NCI-H446 treated with DMSO at 0.1 percent for 48 hours (cell line): ENCODE measurements at places on chromosomes 2 and 18.
A peak's percentile ranks its signal among the peaks of the same experiment; 100 is the strongest.

DNA sequence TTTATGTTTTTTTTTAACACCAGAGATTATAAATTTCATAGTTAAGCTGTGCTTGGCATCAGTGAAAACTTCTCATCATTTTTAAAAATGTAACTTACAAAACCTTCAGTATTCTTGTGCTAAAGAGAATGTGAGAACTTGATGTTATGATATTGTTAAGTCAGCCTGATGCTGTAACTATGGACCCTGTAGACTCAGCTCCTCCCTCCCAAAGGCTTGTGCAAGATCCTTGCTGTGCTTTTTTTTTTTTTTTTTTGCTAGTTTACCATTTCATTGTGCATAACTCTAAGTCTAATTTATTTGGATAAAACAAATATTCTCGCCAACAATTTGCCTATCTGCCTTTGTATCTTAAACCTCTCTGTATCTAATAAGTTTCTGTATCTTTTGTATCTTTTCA is 12.9 kb upstream of the TFPI start:
- DNase-seq: no peak

DNA sequence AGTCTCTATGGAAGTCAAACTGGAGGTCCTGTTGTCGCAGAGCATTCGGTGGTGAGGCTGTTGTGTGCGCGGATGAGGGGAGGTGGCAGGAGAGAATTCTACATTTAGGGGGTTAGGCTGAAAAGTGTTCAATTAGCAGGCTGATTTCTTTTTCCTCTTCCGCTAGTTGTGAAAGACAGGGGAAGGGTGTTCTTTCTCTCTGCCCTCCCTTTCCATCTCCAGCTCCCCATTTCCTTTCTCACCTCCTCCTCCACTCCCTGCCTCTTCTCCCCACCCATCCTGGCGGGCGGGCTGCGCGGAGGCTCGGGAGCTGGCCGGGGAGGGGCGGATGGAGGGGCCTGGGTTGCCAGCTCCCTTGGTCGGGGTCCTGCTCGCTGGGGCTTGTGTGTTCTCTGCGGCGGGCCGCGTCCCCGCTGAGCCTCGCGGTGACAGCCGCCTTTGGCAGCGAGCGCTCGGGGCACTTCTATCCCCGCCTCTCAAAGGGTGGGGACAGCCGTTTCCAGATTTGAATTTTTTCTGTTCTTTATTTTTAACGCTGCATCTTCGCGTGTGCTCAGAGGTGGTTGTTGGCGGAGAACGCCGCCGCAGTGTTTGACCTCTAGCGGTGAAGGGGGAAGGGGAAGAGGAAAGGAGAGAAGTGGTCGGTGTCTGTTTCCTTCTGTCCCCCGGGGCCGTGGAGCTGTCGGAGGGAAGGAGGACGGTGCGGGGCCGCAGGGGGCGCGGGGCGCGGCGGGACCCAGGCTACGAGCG is 3.6 kb downstream of the SOX11 start:
- no peak for DNase-seq

DNA sequence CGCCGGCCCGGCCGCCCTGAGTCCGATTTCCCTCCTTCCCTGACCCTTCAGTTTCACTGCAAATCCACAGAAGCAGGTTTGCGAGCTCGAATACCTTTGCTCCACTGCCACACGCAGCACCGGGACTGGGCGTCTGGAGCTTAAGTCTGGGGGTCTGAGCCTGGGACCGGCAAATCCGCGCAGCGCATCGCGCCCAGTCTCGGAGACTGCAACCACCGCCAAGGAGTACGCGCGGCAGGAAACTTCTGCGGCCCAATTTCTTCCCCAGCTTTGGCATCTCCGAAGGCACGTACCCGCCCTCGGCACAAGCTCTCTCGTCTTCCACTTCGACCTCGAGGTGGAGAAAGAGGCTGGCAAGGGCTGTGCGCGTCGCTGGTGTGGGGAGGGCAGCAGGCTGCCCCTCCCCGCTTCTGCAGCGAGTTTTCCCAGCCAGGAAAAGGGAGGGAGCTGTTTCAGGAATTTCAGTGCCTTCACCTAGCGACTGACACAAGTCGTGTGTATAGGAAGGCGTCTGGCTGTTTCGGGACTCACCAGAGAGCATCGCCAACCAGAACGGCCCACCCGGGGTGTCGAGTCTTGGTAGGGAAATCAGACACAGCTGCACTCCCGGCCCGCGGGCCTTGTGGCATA is 4.6 kb downstream of the SIX2 start:
- no peak for DNase-seq

DNA sequence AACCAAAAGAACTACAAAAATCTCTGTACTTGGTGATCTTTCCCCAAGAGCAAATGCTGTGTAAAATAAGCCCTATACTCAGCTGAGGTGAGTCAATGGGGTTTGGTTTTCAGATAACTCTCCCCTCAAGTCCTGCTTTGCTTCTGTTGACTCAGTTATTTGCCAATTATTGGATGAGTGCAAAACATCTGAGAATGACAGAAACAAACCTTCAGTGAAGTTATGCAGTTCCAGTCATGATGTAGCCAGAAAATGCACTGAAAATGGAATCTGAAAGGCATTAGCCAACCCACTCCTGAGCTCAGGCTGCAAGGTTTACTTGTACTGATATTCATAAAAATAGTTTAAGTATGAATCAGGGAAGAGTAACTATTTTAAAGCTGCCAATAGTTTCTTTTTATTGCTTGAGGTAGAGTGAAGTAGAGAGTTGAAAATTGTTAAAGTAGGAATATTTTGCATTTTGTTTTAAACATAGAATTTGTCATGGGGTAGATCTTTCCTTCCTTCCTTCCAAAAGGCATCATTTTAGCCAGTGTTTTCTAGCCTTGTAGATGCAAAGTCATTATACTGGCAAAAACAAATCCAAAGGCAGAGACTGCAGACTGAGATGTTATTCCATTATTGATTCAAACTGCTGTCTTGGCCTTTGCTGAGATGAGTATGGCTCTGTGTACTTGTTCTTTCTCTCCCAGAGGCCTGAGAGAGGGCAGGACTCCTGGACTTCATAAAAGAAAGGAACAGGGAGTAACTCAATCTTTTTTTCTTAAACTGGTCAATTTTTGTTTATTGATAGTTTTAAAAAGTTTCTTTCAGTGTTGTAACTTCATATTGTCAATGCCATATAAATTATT is 215.3 kb downstream of the RND3 start:
- no peak for DNase-seq

- DNase-seq: no peak
Measured at GRCh38 chr18:53490019-53490418, 734.5 kb downstream of the MBD2 start.

- DNase-seq: no peak
Measured at GRCh38 chr2:192604295-192604694, 409.6 kb upstream of the TMEFF2 start.

DNA sequence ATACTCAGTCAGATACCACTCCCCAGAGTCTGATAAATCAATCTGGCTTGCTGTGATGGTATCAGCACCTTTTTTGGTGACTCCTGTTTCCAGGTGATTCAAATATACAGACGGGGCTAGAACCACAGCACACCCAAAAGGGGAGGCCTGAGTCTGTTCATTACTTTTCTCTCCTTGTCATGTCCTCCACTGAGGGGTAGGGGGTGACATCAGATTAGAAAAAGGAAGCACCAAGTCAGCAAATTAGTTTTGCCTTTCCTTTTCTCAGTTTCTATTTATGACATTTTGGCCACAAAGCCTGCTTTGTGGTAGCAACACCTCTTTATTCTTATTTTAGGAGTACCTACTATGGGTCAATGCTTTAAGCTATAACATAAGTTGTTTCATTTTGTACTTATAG is 127.4 kb downstream of the CCDC102B start:
- DNase-seq: no peak

DNA sequence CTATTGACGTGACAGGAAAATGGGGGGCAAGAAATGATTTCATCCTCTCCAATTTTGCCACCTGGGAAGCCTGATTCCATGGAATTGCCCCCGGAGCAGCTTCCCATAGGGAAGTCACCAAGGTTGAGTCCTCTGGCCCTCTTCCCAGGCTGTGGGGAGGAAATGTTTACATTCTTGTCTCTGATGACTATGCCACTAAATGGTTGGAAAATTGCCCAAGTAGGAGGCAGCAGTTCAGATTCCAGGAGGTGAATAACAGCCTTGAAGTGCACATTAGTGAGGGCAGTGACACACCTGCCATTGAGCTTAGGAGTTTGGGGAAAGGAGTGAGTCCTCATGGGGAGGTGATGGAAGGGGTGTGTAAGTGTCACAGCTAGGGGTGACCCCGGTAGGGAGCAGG is 449.2 kb upstream of the DCC start:
- DNase-seq: peak; percentile 51

DNA sequence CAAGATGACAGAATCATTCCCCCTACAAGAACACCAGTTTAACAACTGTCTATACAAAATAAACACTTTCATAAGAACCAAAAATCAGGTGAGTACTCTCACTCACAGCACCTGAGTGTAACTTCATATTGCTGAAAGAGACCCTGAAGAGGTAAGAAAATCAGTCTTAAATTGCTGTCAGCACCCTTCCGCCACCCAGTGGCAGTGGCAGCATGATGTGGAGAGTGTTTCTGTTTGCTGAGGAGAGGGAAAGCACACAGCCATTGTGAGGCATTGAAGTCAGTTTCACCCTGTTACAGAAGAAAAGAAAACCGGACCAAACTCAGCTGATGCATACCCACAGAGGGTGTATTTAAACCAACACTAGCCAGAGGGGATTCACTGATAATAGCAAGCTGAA is 1240.8 kb upstream of the CRIM1 start:
- no peak for DNase-seq

DNA sequence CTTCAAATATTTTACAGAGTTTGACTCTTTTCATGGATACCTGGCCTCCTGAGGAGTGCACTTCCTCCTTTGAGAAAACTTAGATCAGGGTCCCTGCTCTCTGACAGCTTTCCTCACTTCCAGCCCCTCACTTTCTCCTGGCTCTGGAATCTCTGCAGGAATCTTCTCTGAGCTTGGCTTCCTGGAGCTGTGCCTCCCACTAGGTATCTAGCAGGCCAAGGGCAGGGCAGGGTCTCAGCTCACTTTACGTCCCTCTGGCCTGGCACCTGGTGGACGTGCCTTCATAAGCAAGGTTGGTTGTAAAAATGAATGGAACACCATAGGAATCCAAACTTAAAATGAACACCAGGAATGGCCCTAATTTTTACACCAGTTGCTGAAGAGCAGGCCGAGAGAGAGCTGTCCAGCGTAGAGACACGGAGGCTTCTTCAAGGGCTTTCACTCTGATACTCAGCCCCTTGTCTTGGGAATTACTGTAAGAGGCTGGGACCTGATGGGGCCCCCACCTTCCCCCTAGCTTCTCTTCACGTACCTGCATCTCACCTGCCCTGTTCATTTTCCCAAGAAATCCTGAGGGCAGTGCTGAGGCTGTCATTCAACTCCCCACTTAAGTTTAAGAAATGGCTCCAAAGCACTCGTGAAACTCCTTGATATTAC is 426.9 kb upstream of the ID2 start:
- DNase-seq: no peak
